ENCODE measurements at places on chromosomes 2 and 18. TPM values are rescaled to one million over a fixed set of nuclear protein-coding genes. Genes with fewer than 3 reads are reported as not detected.

The ALPI gene
- total RNA-seq = not detected

The ZAP70 gene
- total RNA-seq = 0.49 TPM

The DSG3 gene
- total RNA-seq = under 0.01 TPM

The MOGAT1 gene
- total RNA-seq = not detected
